Daoy (cell line): ENCODE measurements at places on chromosomes 11 and 22. TPM values are rescaled to one million over a fixed set of nuclear protein-coding genes. Genes with fewer than 3 reads are reported as not detected.

DNA sequence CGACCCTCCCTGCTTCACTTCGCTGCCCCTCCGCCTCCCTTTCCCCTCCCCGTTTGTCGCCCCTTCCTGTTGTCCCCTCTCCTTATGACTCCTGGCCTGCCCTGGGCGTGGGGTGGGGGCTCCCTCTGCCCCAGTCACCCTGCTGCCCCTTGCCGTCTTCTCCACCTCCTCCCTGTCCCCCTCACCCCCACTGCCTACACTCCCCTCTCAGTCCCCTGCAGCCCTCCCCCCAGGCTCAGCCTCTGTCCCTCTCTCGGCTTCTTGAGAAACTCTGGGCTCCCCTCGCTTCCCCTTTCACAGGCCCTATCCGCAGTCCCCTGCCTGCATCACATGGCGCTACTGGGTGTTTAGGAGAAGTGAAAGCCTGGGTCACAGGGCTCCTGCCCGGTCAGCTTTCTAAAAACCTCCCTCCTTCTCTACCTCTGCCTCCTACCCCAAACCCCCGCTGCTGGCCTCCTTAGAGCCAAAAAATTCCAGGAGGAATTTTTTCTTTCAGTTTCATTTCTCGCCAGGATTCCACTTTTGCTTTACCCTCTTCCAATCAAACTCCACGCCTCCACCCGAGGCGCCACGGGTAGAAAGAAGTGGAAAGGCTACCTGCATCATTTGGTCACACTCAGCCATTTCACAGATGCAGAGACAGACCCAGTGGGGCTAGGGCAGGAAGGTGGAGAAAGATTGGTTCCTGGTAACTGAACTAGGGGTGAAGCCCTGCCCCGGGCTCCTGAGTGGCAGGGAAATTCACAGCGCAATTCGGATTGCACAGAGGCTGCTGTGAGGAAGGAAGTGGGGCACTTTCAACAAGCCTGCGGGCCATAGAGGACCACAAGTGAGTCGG, at the start of gene SLC15A3:
Gene SLC15A3, minus strand, starts transcription at position 273 of the 838 bp plus-strand sequence. CDS start 625 bp downstream, outside the sequence.
- DNase-seq: peak; percentile 51

- no peak for DNase-seq
Measured at GRCh38 chr11:100600941-100601340, 86.1 kb upstream of the ARHGAP42 start.

GRCh38 chr22:42716221-42716620, 4.4 kb downstream of the A4GALT start:
- DNase-seq: no peak

GRCh38 chr11:129819237-129819636, 3.6 kb downstream of the TMEM45B start:
- no peak for DNase-seq

DNA sequence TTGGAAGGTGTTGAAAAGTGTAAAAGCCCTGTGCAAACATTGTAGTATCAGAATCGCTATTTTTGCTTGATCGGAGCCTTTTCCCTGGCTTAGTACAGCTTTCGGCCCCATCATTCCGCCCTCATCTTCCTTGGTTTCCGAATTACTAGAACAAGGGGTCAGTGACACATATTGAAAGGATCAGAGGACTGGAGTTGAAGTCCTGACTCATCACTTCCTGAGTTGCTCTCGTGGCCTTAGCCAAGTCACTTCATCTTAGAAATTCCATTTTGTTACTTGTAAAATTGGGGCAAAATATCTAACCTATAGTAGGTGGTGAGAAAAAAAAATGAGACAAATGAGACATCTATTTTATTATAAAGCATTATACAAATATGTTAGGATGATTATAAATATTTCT, 375.0 kb downstream of the NTM start:
- DNase-seq: peak; percentile 69

- DNase-seq: no peak
Measured at GRCh38 chr11:128424271-128424711, 163.1 kb downstream of the ETS1 start.

The VPREB1 gene
- not detected in 2 replicates for total RNA-seq

The HRAS gene
- total RNA-seq: 67.4 and 75.8 TPM in 2 replicates

GRCh38 chr11:7551571-7551970, 37.8 kb downstream of the PPFIBP2 start:
- DNase-seq: no peak

DNA sequence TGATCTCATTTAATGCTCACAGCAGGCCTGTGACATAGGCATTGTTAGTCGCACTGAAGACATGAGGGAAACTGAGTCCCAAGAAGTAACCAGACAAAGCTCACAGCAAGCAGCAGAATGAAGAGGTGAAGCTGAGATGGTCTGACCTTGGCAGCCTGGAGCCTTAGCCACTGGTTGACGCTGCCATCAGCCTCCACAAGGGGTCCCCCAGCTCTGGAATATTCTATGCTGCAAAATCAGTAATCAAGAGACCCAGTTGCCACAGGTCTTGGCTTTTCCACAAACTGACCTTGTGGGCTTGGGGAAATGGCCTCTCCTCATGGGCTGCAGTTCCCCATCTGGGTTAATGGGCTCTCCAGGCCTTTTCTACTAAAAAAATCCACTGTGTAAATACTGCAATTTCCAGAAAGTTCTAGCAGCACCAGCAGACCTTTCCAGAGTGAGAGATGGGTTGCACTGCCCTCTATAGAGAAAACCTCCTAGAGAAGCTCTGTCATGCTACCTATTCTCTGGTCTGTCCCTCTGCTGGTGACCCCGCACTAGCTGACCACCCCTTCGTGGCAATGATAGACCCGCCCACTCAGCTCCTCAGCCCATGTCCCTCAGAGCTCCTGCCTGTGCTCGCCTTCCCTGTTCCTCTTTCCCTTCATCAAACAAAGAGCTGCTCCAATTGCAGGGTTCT, 22.6 kb upstream of the ISX start:
- no peak for DNase-seq

The APOL3 gene
- 9.6 and 19.0 TPM in 2 replicates for total RNA-seq

- DNase-seq: no peak
Measured at GRCh38 chr11:116918925-116919655, 81.7 kb upstream of the APOA1 start.

The SLC29A2 gene
- total RNA-seq: 0.48 and 0.86 TPM in 2 replicates

The MS4A13 gene
- 0.86 TPM in 1 of 2 replicates, not detected in the other for total RNA-seq

The C11orf98 gene
- 86.3 and 116 TPM in 2 replicates for total RNA-seq

- DNase-seq: no peak
Measured at GRCh38 chr11:75664389-75664788, 4.4 kb downstream of the MAP6 start.
